ENCODE measurements at places on chromosomes 2 and 18. TPM values are rescaled to one million over a fixed set of nuclear protein-coding genes. Genes with fewer than 3 reads are reported as not detected.

DNA sequence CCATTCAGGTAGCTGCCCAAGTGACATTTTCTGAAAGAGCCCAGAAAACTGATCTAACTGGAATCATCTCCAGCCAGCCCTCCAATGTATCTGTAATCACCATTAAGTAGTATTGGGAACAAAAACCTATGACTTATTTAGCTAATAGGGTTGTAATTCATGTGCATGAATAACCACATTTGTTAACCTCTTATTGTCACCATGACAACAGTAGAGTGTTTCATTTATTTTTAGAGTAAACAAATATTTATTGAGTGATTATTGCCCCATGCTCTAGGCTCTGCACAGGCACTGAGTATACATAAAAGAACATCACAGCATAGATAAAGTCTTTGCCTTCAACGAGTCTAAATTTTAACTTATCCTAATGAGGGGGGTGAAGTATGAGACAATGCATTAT, 265.4 kb upstream of the UBE2E3 start:
- no peaks in the 10 kb centered on the region for H3K27me3 ChIP-seq
- no peak for DNase-seq
- H3K4me3 ChIP-seq = no peak overlapping the region
- H3K36me3 ChIP-seq = no peaks in the 10 kb centered on the region
- no peak overlapping the region for H3K27ac ChIP-seq

DNA sequence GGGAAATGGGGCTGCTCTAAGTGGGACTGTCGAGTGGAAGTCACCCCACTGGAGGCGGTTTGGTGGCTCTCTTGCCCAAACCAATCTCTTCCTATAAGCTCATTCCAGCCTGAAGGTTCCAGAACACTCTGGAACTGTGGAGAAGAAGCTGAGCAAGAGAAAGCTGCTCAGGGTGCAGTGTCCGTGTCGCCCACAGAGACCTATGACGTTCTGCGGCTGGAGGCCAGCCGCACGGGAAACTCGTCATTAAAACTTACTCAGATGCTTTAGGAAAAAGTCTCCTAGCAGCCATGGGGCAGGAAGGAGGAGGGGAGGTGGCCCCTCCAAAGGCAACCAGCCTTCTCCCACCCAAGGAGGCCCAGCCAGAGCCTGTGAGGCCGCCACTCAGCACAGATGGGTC, 41.7 kb downstream of the ADCY3 start:
- no peak for DNase-seq
- no peaks in the 10 kb centered on the region for H3K27me3 ChIP-seq
- H3K27ac ChIP-seq = no peak overlapping the region
- no peaks in the 10 kb centered on the region for H3K4me1 ChIP-seq

GRCh38 chr2:9313443-9313842, 106.8 kb downstream of the ASAP2 start:
- H3K27me3 ChIP-seq = no peaks in the 10 kb centered on the region
- H3K4me3 ChIP-seq = no peak overlapping the region
- no peak for DNase-seq
- H3K4me1 ChIP-seq = peaks cover 51% of the 10 kb centered on the region
- no peaks in the 10 kb centered on the region for H3K36me3 ChIP-seq

GRCh38 chr2:96131152-96131812, 7.0 kb downstream of the ASTL start:
- no peaks in the 10 kb centered on the region for H3K36me3 ChIP-seq
- no peak overlapping the region for H3K4me3 ChIP-seq
- no peak overlapping the region for H3K27ac ChIP-seq
- no peak for DNase-seq

DNA sequence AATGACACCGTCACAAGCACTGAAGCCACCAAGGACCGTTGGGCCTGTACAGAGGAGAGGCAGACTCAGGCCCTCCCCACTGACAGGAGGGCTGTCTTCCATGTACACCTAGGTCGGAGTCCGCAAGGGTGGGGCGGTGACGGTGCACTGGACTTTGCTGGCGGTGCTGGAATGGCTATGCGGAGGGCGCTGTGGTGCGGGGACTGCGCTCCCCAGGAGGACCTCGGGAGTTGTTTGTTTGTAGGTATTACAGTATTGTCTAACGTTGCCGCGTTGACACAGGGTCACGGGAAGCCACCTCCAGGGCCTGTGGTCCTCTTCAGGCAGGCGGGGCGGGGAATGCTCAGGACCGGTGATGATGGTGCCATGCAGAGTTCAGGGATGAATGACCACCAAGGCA, 126.2 kb downstream of the TPO start:
- peaks cover 11% of the 10 kb centered on the region for H3K4me1 ChIP-seq
- H3K27me3 ChIP-seq = no peaks in the 10 kb centered on the region
- DNase-seq = no peak
- no peaks in the 10 kb centered on the region for H3K36me3 ChIP-seq
- no peak overlapping the region for H3K4me3 ChIP-seq

DNA sequence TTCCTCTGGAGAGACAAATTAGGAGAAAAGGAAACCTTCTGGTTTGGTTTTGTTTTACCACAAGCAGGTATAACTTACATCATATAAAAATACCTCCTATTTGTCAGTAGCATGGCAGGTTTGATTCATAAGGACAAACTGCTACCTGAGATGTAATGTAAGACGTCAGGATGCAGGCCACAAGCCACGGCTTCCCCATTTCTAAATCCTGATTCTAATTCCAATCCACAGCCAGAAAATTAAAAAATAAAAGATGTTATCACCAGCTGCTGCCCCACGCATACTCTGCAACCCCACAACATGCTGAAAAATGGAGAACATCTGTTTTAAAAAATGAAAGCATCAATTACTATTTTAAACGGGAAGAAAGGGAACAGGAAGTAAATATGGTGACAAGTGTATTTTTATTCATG, 197.6 kb downstream of the BCL11A start:
- no peak for DNase-seq
- H3K36me3 ChIP-seq = no peaks in the 10 kb centered on the region
- no peak overlapping the region for H3K4me3 ChIP-seq
- H3K4me1 ChIP-seq = no peaks in the 10 kb centered on the region

GRCh38 chr2:106857882-106858478, 28.0 kb downstream of the ST6GAL2 start:
- no peaks in the 10 kb centered on the region for H3K27me3 ChIP-seq
- H3K4me1 ChIP-seq = no peaks in the 10 kb centered on the region
- DNase-seq = no peak
- no peak overlapping the region for H3K4me3 ChIP-seq
- no peak overlapping the region for H3K27ac ChIP-seq
- H3K36me3 ChIP-seq = no peaks in the 10 kb centered on the region

GRCh38 chr2:153940511-153940910, 68.8 kb downstream of the GALNT13 start:
- peak; percentile 15 for DNase-seq
- no peaks in the 10 kb centered on the region for H3K27me3 ChIP-seq
- no peak overlapping the region for H3K27ac ChIP-seq
- H3K4me3 ChIP-seq = no peak overlapping the region
- H3K4me1 ChIP-seq = no peaks in the 10 kb centered on the region
- H3K36me3 ChIP-seq = no peaks in the 10 kb centered on the region

DNA sequence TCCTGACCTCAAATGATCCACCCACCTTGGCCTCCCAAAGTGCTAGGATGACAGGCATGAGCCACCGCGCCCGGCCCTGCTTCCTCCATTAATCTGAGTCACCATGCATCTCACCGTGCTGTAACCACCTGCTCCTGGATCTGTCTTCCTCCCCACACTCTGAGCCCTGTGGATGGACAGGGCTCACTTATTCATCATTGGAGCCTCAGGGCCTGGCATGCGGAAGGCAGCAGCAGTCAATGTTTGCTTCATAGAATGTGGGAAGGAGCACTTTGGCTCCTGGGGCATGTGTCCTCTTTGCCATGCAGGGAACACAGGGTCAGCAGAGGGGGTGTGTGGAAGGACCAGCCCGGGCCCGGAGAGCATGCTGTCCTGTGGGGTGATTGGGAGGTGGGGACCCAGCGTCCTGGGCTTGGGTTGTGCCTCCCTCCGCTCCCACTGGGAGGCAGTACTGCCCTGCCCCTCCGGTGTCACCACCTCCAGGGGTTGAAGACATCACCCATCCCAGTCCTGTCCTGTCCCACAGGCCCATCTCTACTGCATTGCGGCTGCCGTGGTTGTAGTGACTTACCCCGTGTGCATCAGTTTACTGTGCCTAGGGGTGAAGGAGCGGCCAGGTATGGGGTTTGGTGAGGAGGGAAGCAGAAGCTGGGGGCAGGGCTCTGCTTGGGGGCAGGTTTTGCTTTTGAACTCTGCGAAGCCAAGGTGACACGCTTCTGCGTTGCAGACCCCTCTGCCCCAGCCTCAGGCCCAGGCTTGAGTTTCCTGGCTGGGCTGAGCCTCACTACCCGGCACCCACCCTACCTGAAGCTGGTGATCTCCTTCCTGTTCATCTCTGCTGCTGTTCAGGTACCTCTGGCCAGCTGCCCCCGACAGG, 11.5 kb downstream of the MFSD2B start:
- H3K36me3 ChIP-seq = peaks cover 38% of the 10 kb centered on the region
- no peaks in the 10 kb centered on the region for H3K4me1 ChIP-seq
- H3K27ac ChIP-seq = no peak overlapping the region
- peak; percentile 37 for DNase-seq

GRCh38 chr18:63016270-63016669, 300.9 kb downstream of the PHLPP1 start:
- H3K4me1 ChIP-seq = no peaks in the 10 kb centered on the region
- H3K36me3 ChIP-seq = no peaks in the 10 kb centered on the region
- no peaks in the 10 kb centered on the region for H3K27me3 ChIP-seq
- no peak for DNase-seq

GRCh38 chr2:191650896-191651773, 26.8 kb upstream of the NABP1 start:
- no peak overlapping the region for H3K27ac ChIP-seq
- no peaks in the 10 kb centered on the region for H3K4me1 ChIP-seq
- no peaks in the 10 kb centered on the region for H3K27me3 ChIP-seq
- H3K36me3 ChIP-seq = no peaks in the 10 kb centered on the region
- no peak overlapping the region for H3K4me3 ChIP-seq

GRCh38 chr18:24530630-24531111, 70.2 kb downstream of the HRH4 start:
- peaks cover 9% of the 10 kb centered on the region for H3K27me3 ChIP-seq
- H3K36me3 ChIP-seq = no peaks in the 10 kb centered on the region
- H3K27ac ChIP-seq = no peak overlapping the region
- no peak for DNase-seq
- no peaks in the 10 kb centered on the region for H3K4me1 ChIP-seq

- peaks cover 40% of the 10 kb centered on the region for H3K36me3 ChIP-seq
- no peak for DNase-seq
- H3K27me3 ChIP-seq = no peaks in the 10 kb centered on the region
- no peaks in the 10 kb centered on the region for H3K4me1 ChIP-seq
These were observed 97.7 kb downstream of the ZNF532 start for GRCh38 chr18:58962336-58962735.

- no peaks in the 10 kb centered on the region for H3K36me3 ChIP-seq
- DNase-seq = peak; percentile 12
- no peaks in the 10 kb centered on the region for H3K27me3 ChIP-seq
These were observed 29.0 kb upstream of the REL start for GRCh38 chr2:60852282-60852860.

DNA sequence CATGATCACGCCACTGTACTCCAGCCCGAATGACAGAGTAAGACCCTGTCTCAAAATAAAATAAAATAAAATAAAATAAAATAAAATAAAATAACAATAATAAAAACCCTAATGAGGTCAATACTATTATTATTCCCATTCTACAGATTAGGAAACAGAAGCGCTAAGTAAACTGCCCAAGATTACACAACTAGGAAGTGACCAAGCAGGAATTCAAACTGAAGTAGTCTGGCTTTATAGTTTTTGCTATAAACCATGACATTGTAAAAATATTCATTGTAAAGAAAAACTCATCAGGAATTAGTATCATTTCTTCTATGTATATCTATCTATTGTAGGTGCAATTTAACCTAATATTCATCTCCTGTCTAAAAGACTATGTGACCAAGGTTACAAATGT, 1.2 kb downstream of the PLEKHM3 start:
- no peaks in the 10 kb centered on the region for H3K27me3 ChIP-seq
- peak overlapping the region; percentile 76 for H3K4me3 ChIP-seq
- H3K36me3 ChIP-seq = no peaks in the 10 kb centered on the region
- no peak for DNase-seq
- peaks cover 42% of the 10 kb centered on the region for H3K4me1 ChIP-seq

- H3K4me3 ChIP-seq = no peak overlapping the region
- peak; percentile 29 for DNase-seq
- H3K4me1 ChIP-seq = no peaks in the 10 kb centered on the region
- no peaks in the 10 kb centered on the region for H3K27me3 ChIP-seq
- no peak overlapping the region for H3K27ac ChIP-seq
- no peaks in the 10 kb centered on the region for H3K36me3 ChIP-seq
These were observed 1.6 kb downstream of the DYTN start for GRCh38 chr2:206716623-206717022.

DNA sequence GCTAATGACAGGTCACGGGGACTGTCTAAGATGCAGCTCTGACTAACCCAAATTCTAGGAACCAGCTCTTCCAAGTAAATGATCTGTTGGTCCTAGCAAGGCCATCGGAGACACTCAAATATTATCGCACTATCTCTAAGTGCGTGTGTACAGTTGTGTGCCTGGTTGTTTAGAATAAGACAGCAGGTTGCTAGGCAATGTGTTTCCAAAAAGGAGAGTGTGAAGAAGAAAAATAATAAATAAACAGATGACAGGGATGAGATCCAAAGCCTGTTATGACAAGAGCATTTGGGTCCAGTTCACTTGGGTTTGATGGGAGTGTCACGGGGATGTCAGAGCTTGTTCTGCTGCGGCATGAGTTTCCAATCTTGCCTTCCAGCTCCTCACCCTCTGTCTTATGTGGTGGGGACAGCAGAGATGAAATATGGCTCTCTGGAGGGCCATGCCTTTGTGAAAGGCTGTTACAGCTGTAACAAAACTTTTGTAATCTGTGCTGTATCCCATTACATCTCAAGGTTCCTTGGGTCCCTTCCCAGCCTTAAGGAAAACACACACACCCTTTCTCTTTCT, 127.5 kb upstream of the TNP1 start:
- DNase-seq = no peak
- no peaks in the 10 kb centered on the region for H3K36me3 ChIP-seq
- H3K27ac ChIP-seq = peak overlapping the region; percentile 16
- H3K4me1 ChIP-seq = no peaks in the 10 kb centered on the region

The LHCGR gene
- 0.92 TPM for total RNA-seq

The C1QL2 gene
- not detected for total RNA-seq

The MC4R gene
- 0.73 TPM for total RNA-seq

The METTL5 gene
- total RNA-seq = 39.1 TPM

The TMEM182 gene
- not detected for total RNA-seq

The KLHL30 gene
- not detected for total RNA-seq

Data from stomach (tissue), 19 donors.